B cell (primary cell): ENCODE measurements at places on chromosomes 11 and 22. TPM values are rescaled to one million over a fixed set of nuclear protein-coding genes. Genes with fewer than 3 reads are reported as not detected.

DNA sequence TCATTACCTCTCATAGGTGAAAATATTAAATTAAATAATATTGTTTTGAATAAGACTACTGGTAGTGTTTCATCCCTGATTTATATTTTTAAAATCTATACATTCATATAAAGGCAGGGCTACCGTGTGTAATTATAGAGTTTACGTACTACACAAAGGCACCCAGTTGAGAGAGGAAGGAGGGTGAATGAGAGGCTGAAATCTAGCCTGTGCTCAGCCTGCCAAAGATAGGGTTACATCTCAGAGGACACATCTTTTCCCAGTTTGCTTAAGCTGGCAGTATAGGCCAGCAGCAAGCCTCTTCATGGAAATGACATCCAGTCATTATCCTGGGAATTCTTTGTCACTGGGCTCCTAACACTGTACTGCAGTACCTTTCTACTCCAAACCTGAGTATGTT, 7.5 kb upstream of the B3GNT6 start:
- no peak overlapping the region for H3K4me3 ChIP-seq
- peaks cover 13% of the 10 kb centered on the region for H3K27me3 ChIP-seq
- no peak overlapping the region for H3K27ac ChIP-seq
- no peak for DNase-seq

- no peak for DNase-seq
- no peaks in the 10 kb centered on the region for H3K27me3 ChIP-seq
- H3K27ac ChIP-seq, result no peak overlapping the region
- no peaks in the 10 kb centered on the region for H3K36me3 ChIP-seq
- H3K4me1 ChIP-seq, result no peaks in the 10 kb centered on the region
Observed at GRCh38 chr11:44880953-44881352, 69.7 kb downstream of the TP53I11 start.

GRCh38 chr11:92140021-92140420, 84.6 kb upstream of the FAT3 start:
- no peaks in the 10 kb centered on the region for H3K4me1 ChIP-seq
- no peaks in the 10 kb centered on the region for H3K36me3 ChIP-seq
- H3K27ac ChIP-seq, result no peak overlapping the region

SPCS2 gene
- 17.8 and 19.1 TPM in 2 replicates for polyA plus RNA-seq
